Stimulated activated CD8-positive, alpha-beta memory T cell treated with anti-CD3 and anti-CD28 coated beads, Interleukin-4, amount 100 ng/mL, for 24 hours (primary cell): ENCODE measurements at places on chromosomes 11 and 22.

- no peak for DNase-seq
These were observed 1.4 kb downstream of the ARHGAP20 start for GRCh38 chr11:110710628-110711381.

GRCh38 chr11:117818041-117818873 lies 6.3 kb downstream of the FXYD2 start:
- DNase-seq = no peak

DNA sequence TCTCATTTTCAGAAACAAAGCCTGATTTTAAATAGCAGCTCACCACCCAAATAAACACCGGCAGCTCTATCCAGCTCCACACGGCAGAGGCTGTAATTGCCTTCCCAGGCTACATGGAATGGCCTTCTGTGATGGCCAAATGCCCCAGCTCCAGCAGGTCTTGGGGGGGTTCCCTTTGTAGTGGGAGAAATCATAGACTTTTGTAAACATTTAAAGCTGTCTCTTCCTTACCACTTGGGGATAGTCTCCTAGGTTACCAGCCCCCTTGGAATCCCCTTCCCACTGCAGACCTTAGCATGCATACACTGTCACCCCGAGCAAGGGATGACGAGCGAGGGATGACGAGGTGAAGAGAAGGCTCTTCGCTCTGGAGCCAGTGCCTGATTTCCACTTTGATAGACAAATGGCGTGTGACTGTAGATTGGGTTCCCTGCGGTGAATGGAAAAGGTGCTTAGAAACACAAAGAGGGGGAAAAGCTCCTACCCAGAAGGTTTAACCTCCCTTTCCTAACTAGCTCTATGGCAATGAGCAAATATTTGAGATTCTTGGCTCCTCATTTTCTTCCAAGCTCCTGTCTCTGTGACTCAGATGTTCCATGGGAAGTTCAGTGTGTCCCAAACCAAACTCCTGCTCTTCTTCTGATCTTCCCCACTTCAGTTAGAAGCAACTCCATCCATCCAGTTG lies 108.0 kb upstream of the CADM1 start:
- no peak for DNase-seq

GRCh38 chr11:27319072-27319471 lies 43.9 kb downstream of the CCDC34 start:
- DNase-seq = no peak

DNA sequence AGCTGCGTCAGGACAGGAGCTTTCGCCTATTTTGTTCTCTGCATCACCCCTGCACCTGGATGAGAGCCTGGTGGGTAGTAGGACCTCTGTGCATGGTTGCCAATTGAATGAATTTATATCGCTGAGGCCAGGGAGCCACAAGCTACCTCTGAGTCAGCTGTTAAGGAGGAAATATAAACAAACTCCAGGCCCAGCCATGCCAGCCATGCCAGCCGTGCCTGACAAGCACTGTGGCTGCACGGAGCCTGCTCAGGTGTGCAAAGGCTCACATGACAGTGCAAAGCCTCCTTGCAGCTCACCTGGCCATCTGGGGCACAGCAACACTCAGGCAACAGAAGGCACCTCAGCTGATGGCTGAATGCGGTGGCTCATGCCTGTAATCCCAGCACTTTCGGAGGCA lies 33.7 kb upstream of the LINC01488 start:
- no peak for DNase-seq

DNA sequence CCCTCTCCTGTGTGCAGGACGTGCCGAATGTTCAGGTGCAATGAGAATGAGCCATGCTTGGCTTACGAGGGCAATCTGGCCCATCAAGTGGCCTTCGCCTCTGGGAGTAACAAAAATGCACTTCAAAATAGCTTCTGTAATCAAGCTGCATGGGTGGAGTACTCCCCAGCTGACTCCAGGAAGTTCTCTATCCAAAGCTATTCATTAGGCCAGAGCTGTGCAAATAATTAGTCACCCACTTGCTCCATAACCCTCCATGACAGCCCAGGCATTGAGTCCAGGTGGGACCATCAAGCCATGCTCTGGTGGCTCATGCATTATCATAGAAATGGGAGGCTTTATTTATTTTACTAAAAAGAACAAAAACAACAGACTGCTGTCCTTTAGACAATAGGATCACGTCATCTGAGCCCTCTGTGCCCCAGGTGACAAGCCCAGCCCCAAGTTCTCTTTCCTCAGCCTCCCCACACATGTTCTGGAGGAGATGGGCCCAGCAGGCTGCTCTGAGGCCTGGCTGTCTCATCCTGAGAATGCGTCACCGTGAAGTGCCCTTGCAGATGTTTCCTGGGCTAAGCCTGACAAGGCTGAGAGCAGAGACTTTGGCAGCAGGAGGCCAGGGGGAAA lies 244.7 kb downstream of the ETS1 start:
- DNase-seq = no peak

DNA sequence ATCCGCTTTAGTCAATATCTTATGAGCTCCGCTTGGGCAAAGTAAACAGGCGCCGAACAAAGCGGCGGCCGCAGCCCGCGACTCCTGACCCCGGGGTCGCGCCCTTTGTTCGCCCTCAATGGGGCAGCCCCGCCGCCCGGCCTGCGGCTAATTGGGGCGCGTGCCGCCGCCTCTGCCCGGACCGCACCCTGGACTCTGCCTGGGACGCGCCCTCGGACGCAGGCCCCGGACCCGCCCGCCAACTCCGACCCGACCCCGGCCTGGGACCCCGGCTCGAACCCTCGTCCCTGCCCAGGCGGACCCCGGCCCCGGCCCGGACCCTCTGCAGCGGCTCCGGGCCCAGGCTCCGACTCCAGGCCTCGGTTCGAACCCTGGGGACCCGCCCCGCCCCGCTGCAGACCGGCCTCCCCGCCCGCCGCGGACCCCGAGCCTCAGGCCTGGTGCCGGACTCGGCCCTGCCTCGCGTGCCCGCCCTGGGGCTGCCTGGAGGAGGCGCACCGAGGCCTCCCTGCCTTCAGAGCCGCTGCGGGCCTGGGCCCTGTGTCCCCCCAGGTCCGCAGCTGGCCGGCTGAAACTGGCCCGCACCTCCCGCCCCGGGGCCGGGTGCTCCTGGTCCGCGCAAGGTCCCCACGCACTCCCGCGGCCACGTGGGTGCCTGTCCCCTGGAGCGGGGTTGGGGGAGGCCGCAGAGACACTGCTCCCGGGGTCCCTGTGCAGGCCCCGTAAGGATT lies 84.7 kb upstream of the WNT7B start:
- DNase-seq = no peak

- DNase-seq = no peak
These were observed 42.0 kb downstream of the FBLN1 start for GRCh38 chr22:45544588-45545170.

DNA sequence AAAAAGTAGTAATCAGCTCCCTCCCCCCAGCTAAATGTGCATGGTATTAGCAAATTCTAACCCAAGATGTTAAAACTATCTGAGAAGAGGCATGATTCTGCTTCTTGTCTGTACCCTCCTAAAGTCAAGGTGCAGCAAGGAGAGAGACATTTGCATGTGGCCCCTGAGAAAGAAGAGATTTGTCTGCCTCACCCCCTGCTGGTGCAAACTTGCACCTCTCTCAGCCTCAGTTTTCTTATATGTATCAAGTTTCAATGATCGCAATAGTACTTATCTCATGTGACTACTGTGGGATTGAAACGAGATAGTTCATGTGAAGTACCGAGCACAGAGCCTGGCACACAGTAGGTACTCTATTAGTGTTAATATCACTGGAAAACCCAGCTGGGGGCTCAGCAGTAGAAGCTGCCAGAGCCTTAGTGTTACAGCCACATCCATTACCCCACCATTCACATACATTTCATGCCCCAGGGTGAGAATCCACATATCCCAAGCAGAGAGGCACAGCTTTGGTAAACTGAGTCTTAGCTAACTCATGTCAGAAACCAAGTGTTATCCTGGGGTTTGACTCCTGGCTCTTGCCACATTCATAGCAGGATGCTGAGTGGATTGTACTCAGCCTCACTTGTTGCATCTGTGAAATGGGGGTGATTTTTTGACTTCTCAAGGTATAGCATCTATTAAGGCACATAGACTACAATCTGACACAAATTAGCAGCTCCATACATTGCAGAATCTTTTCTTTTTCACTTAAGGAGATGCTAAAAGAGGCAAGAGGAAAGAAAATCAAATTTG lies 24.9 kb downstream of the CD44 start:
- DNase-seq = no peak

DNA sequence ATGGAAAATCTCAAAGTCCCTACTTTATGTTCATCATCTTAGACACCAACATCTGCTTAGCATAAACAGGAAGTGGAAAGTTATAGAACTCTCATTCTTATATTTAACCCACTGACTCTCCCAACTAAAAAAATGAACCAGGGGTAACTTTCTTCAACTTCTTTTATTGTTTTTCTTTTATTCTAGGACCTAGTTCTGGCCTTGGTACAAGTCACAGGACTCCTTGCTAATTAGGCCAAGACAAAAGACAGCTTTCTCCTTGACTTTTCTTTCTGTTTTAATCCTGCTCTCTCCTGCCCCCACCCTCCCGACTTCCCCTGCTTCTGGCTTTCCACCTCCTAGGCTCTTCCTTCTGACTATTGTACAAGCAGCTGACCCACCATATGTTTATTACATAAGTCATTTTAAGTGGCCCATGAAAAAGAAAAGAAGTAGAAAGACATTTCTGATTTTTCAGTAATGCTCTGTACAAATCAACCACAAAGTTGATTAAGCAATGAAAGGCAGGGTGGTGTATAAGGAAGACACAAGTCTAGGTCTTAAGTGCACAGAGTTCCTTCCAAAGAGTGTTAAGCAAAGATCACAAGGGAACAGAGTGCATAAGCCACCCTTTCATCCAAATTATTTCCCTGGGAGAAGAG lies 18.3 kb downstream of the JAML start:
- no peak for DNase-seq

- no peak for DNase-seq
These were observed 48.9 kb downstream of the IGSF9B start for GRCh38 chr11:133907841-133908241.

GRCh38 chr11:61727401-61727811 lies 25.0 kb upstream of the MYRF start:
- DNase-seq = no peak

GRCh38 chr11:68412593-68413475 lies 47.7 kb upstream of the PPP6R3 start:
- DNase-seq = peak; percentile 7

- DNase-seq = no peak
These were observed 42.5 kb downstream of the SBF1 start for GRCh38 chr22:50432131-50432876.

GRCh38 chr22:25637032-25637431 lies 72.6 kb downstream of the GRK3 start:
- no peak for DNase-seq

DNA sequence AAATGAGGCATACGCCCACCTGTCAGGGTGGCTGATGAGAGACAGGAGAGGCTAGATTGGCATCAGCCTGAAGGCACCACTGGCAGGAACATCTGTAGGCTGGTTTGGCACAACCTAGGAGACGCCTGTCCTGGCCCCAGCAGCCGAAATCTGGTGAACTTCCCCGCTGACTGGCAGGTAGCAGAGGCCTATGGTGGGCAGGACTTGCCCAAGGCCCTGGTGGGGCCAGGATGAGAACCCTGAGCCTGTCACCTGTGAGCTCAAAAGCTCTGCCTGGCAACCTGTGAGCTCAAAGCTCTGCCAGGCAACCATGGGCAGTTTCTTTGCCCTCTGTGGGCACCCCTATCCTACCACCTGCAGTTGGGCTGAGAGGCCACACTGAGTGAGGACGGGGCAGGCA lies 2.5 kb downstream of the DERL3 start:
- no peak for DNase-seq

DNA sequence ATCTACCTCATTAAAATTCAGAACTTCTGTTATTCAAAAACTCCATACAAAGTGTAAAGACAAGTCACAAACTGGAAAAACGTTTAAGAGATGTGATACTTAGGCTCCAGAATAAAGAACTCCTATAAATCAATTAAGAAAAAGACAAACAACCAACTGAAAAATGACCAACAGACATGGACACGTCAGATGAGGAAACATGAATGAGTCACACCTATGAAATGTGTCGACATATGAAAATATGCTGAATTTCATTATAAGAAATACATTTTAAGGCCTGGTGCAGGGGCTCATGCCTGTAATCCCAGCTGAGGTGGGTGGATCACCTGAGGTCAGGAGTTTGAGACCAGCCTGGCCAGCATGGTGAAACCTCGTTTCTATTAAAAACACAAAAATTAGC lies 78.7 kb downstream of the ENTHD1 start:
- no peak for DNase-seq

GRCh38 chr11:70913715-70914231 lies 338.6 kb downstream of the SHANK2 start:
- no peak for DNase-seq

DNA sequence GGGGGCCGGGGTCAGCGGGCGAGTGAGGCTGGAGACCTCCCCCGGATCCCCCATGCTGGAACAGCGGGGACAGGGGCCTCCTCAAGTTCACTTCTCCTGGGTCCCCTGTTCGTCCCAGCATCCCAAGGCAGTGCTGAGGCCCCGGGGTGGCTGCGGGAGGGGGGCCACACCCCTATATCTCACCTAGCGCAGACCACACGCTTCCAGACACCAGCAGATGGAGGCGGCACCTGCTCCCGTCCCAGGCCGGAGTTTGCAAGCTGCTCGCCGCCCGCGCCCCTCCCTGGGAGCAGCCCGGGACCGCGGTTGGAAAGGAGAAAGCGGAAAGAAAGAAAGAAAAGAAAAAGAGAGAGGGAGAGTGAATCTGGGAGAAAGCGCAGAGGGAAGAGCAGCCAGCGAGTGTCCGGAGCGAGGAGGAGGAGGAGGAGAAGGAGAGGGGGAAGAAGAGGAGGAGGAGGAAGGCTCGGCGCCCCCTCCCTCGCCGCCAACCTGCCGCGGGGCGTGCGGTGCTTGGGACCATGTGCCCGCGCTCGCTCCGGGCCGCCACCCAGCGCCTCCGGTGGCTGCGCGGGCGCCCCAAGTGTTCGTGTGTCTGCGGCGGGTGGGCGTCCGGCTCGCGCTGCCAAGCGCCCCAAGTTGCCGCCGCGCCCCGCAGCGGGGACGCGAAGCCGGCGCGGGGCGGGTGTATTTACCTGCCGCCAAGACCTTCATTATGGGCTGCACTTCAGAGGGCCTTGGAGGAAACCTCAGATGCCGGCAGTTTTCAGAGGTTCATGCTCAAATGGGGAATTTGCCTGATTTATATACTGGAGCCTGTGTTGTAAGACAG lies at the start of gene LIF:
LIF (minus strand) TSS at position 775 of the 829 bp plus-strand sequence; CDS start at position 711, 64 bp downstream.
- DNase-seq = peak; percentile 45

GRCh38 chr11:21411597-21411996 lies 742.2 kb downstream of the NELL1 start:
- DNase-seq = no peak
